ENCODE measurements at places on chromosomes 5 and 9.

- DNase-seq, result no peak
These were observed 41.7 kb upstream of the CLINT1 start for GRCh38 chr5:157900644-157901043.

DNA sequence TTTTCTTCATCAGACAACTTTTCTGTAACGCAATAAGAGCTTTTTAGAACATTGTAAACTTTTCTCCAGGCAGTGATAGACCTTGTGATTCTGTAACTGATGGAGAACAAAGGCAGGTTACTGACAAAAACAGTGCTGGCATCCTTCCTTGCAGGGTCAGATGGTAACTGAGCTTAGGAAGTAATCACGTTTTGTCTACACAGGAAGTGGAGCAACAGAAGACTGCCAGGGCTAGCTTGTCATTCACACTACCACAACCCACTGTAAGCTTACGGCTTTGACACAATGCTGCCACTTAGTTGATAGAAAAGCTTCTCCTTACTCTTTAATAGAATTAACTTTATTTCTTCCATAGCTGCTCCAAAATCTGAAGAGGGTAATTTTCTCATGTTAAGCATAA lies 46.8 kb downstream of the FBN2 start:
- DNase-seq, result no peak

- DNase-seq, result no peak
These were observed 68.5 kb upstream of the RAI14 start for GRCh38 chr5:34587355-34588241.

GRCh38 chr9:86605303-86605702 lies 251.1 kb upstream of the TUT7 start:
- no peak for DNase-seq

DNA sequence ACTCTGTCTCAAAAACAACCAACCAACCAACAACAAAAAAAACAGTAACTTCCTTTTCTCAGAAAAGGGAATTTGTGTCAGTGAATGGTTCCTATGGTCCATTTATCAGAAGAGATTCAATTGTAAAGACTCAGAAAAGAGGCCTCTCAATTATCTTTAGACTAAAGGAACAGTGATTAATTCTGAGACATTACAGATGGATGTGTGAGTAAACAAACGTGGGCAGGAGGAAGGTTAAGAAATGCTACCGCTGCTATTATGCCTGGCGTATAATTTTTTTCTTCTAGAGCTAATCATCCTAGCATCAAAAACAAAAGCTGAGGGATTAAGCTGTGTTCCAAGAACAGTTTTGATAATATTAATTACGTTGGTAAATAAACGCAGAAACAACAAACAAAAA lies 52.9 kb upstream of the JMY start:
- no peak for DNase-seq

- DNase-seq, result no peak
These were observed 72.4 kb upstream of the CXCL14 start for GRCh38 chr5:135651156-135651555.

- no peak for DNase-seq
These were observed 37.3 kb downstream of the CFAP77 start for GRCh38 chr9:132447346-132447745.

GRCh38 chr5:172213126-172213525 lies 19.2 kb downstream of the EFCAB9 start:
- no peak for DNase-seq

DNA sequence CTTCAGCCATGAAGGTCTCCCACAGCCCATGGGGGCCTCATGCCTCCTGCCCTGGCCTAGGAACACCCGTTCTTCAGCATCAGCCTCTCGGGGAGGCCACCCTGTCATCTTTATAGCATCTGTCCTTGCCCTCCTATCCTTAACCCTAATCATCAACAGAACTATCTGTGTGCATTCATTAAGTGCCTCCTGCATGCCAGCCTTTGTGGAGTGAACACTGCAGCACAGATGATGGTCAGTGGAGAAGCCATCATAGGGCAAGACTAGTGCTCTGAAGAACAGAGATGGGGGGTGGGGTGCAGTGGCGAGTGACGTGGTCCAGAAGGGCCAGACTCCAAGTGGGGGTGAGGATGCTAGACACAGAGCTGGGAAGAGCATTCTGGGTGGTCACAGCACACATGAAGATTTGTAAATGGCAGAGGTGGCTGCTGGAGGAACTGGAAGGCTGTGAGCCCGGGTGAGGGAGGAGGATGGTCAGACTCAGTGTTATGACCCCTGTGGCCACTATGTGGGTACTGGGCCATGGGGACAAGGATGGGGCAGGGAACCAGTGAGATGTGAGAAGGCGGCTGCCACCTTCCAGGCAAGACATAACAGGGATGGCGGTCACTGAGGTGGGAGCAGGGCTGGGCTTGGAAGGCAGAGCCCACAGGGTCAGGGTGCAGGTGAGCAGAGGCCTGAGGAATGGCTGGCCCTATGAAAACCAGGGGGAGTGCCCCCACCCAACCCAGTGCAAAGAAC lies 3.6 kb upstream of the CARD19 start:
- DNase-seq, result no peak

DNA sequence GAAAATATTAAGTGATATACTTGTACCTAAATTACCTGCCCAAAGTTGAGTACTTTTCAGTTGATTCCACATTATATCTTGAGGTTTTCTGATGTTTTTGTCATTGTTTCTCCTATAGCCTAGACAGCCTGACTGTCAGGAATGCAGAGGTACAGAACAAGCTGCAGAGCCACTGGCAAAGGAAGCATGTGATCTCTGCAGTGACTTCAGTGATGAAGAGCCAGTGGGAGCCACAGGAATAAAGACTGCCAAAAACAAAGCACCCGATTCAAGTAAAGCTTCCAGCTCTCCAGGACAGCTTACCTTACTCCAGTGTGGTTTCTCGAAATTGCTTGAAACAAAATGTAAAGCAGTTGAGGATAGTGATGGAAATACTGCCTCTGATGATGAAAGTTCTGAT lies 96.3 kb downstream of the ERCC6L2 start:
- no peak for DNase-seq

GRCh38 chr9:110952540-110952859 lies 85.8 kb downstream of the LPAR1 start:
- no peak for DNase-seq

GRCh38 chr5:76790632-76791290 lies 28.1 kb upstream of the F2RL1 start:
- DNase-seq, result no peak

GRCh38 chr5:103780794-103781193 lies 218.2 kb upstream of the NUDT12 start:
- DNase-seq, result no peak

GRCh38 chr9:98989036-98990000 lies 45.6 kb downstream of the COL15A1 start:
- peak; percentile 54 for DNase-seq

DNA sequence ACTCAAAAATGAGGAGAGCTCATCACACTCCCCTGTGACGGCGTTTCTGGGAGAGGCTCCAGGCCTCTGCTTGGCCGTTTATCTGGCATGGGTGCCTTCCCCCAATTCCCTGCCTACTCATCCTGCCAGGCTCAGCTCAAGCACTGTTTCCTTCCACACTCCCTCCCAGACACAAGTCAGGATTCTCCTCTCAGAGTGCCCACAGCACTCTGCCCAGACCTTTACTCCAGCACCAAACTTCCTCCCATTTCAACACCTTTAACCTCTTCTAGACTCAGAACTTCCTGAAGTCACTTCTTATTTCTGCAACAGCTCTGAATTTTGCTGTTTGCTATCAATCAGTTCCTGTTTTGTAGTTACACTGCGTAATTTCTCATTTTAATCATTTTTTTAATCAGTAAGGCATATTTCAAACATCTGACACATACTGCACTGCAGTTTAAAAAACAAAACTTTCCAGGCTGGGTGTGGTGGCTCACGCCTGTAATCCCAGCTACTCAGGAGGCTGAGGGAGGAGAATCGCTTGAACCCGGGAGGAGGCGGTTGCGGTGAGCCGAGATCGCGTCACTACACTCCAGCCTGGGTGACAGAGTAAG lies 16.0 kb downstream of the TRMO start:
- no peak for DNase-seq
